ENCODE measurements at places on chromosomes 2 and 18. TPM values are rescaled to one million over a fixed set of nuclear protein-coding genes. Genes with fewer than 3 reads are reported as not detected.
A peak's percentile ranks its signal among the peaks of the same experiment; 100 is the strongest.

- no peak for DNase-seq
Observed at GRCh38 chr2:219698748-219699439, 71.5 kb downstream of the SLC4A3 start.

DNA sequence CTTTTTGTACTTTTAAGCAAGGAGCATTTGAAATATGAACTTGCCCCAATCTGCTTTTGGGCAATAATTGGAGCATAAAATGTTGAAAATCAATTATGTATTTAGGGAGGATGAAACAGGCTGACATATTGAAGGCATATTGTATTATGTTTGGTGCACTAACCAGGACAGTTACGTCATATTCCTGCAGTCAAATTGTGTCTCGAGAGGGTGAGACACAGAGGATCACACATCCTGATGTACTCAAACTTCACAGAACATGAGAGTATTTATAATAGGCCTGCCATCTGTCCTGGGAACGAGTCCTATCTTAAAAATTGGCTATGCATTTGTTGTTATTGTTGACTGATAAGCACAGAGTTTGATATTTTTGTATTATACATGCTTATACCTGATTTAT is 44.7 kb downstream of the TANC1 start:
- DNase-seq, result no peak

DNA sequence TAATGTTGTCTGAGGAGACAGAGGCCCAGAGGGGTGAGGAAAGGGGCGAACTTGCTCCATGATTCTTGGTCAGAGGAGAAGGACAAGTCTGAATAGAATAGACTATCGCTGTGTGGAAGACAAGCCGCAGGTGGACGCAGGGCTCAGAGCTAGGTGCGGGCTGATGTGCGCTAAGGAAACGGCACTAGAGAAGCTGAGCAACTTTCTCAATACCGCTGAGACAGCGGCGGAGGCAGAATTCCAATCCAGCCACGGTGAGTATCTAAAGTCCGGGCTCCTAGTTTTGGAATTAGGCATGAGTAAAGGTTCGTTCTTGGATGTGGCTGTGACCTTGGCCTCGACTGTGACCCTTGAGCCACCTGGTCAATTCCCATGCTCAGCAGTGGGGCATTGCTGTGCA is 47.8 kb downstream of the CAPN13 start:
- DNase-seq, result no peak

The IL18R1 gene
- 3.7 TPM for total RNA-seq

- DNase-seq, result no peak
Observed at GRCh38 chr2:602571-603359, 74.4 kb downstream of the TMEM18 start.

- no peak for DNase-seq
Observed at GRCh38 chr2:121343191-121343590, 58.2 kb upstream of the TFCP2L1 start.

The UPP2 gene
- total RNA-seq, result not detected

DNA sequence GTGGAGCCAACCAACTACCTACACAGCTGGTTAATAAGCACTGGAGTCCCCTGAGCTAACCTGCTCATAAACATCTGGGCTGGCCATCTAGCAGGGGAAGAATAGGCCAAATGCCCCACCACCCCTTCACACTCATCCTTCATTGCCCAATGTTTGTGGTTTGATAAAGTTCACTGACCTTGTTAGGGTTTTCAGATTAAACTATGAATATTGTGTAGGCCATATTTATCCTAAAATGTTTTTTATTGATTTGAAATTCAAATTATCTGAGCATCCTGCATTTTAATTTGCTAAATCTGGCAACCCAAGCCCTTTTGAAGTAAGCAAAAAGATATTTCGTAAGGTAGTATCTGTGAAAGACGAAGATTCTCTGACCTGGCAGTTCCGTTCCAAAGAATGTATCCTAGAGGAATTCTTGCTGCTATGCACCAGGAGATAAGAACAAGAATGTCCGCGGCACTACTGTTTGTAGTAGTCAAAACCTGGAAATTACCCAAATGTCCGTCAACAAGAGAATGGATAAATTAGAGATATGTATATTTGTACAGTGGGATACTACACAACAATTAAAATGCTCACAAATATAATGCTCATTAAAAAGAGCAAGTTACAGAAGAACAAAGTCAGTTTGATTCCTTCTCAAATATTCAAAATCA is 5.8 kb upstream of the TLK1 start:
- no peak for DNase-seq

The IL1R1 gene
- 17.3 TPM for total RNA-seq

DNA sequence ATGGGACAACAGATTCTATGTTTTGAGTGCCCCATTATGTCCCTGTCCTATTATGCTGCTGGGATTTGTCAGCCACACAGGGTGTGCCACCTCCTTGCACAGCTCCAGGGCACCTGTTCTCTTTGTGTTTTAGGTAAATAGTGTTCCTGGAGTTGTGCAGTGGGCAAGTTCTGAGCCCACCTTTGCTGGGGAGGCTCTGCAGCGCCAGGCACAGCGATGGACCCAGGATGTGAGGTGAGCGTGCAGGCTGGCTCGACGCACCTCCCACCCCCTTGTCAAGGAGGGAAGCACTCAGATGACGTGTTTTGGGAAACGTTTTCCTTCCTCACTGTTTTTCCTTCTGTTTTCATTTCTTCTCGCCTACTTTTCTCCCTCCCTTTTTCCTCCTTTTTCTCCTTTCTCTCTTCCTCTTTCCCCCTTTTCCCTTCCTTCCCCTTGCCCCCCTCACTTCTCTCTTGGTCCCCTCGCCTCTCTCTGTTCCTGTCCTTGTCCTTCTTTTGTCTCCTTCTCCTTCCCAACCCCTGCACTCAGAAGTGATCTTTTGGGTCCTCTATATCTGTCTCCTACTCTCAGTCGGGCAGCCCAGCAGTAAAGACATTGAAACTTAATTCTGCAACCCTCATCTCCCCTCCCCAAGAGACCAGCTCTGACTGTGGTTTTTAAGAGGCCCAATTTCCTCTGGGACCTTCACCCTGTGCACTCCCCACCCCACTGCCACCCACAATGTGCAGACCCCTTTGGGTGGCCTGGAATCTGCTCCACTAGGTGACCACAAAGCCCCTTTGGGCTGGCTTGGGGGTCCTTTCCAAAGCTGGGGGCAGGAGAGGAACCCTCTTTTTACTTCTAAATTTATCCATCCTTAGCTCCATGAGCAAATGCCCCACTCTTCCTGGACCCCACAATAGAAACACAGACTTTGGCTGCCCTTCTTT is 104.0 kb downstream of the MCFD2 start:
- DNase-seq, result no peak

DNA sequence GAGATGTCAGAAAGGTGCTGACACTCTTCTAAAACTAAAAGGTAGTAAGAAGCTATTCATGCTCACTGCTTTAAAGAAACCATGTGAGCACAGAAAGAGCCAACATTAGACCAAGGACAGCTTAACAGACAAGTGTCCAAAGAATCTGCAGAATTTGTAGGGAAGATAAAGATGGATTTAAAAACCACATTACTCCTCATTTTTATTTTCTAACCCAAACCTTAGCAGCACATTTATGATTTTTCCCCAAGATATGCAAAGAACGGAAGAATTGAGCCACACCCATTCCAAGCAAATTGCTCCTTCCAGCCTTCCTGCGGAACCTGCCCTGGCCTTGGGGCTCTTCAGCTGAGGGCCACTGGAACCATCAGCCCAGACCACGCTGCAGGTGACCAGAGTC is 26.9 kb downstream of the MBP start:
- no peak for DNase-seq

- no peak for DNase-seq
Observed at GRCh38 chr2:13106302-13106701, 389.6 kb downstream of the TRIB2 start.

- DNase-seq, result peak; percentile 57
Observed at GRCh38 chr2:37645362-37645761, 26.1 kb downstream of the CDC42EP3 start.

- no peak for DNase-seq
Observed at GRCh38 chr2:124875627-124876244, 850.6 kb downstream of the CNTNAP5 start.

The HS1BP3 gene
- total RNA-seq, result 25.1 TPM

The C2orf80 gene
- not detected for total RNA-seq

- no peak for DNase-seq
Observed at GRCh38 chr2:29587402-29588190, 333.8 kb downstream of the ALK start.

DNA sequence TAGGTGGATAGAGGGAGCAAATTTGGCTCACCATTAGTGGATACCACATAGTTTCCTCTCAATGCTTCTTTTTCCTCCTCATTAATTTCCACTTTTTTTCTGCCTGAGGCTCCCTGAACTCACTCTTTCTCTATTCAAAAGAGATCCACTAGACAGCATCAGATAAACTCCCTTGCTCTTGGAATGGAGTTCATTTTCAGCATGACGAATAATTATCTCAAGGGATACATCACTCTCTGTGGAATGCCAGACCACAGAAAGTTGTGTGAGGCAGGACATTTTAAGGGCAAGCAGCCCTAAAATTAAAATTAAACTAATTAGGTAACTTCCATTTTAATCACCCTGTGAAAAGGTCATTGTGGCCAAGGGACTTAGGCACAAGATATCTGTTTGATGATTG is 1920.1 kb upstream of the CELF4 start:
- DNase-seq, result no peak

DNA sequence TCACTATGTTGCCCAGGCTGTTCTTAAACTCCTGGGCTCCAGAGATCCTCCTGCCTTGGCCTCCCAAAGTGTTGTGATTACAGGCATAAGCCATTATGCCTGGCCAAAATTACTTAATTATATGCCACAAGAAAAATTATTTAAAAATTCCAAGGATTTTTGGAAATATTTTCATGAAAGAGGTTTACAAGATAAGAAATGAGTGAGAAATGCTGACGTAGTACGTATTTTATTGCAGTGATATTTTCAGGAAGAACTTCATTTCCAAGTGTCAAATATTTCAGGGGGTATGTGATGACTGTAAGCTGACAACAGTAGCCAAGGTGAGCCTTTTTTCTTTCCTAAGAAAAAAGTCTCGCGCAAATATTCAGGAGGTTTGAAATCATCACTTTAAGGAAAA is 20.8 kb downstream of the NIF3L1 start:
- DNase-seq, result no peak

The AQP12B gene
- not detected for total RNA-seq

- no peak for DNase-seq
Observed at GRCh38 chr2:113093613-113093977, 25.8 kb downstream of the IL1F10 start.

- no peak for DNase-seq
Observed at GRCh38 chr2:120749506-120750431, 14.1 kb downstream of the GLI2 start.

DNA sequence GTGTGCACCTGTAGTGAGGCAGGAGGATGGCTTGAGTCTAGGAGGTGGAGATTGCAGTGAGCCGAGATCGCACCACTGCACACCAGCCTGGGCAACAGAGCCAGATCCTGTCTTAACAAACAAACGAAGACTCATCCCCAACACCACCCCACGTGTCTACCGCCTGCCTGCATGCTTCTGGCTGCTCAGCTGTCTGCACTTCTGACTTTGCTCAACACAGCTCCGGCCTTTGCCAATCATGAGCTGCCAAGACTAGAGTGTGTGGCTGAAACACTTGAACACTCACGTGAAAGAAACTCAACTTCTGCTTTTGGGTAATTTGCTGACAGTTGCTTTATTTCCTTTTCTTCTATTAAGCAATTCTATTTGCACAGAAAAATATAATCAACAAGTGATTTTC is 32.1 kb upstream of the SP3 start:
- no peak for DNase-seq

The GRP gene
- total RNA-seq, result not detected

All from pulmonary artery endothelial cell (primary cell).